ENCODE measurements at places on chromosomes 7 and 10.

DNA sequence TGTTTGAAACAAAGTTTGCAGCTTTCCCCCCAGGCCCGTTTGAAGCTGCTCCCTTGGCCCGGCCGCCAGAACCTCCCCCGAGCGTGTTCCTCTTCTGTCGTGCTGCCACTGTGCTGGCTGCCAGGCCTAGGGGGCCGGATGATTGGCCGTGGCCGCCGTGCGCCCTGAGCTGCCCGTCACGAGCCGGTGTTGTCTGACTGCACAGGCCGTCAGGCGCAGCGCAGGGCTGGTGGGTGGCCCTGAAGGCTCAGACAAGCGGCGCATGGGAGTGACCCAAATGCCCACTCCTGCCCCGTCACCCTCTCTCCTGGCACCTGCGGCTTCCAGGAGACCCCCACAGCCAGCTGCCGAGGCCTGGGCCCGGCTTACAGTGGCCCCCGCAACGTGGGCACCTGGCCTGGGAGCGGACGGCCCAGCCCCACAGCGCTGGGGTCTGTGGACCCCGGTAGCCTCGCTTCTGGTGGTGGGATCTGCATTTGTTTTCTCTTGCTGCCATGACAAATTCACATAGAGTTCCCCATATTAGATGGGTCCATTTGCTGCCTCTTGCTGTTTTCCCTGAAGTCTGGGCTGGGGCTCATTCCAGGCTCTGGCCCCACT, 13.1 kb downstream of the JAKMIP3 start:
- DNase-seq = no peak

- DNase-seq = no peak
Observed at GRCh38 chr7:66279912-66280311, 74.8 kb downstream of the TPST1 start.

- no peak for DNase-seq
Observed at GRCh38 chr7:85510287-85510686, 323.4 kb upstream of the SEMA3D start.

- DNase-seq = no peak
Observed at GRCh38 chr10:117927332-117927731, 119.4 kb downstream of the RAB11FIP2 start.

- DNase-seq = no peak
Observed at GRCh38 chr10:51079331-51079730, 5.0 kb downstream of the PRKG1 start.
